Peyer's patch (tissue), 4 donors: ENCODE measurements at places on chromosomes 6 and 20. TPM values are rescaled to one million over a fixed set of nuclear protein-coding genes. Genes with fewer than 3 reads are reported as not detected.

TRIM40 gene
- not detected for total RNA-seq

DNA sequence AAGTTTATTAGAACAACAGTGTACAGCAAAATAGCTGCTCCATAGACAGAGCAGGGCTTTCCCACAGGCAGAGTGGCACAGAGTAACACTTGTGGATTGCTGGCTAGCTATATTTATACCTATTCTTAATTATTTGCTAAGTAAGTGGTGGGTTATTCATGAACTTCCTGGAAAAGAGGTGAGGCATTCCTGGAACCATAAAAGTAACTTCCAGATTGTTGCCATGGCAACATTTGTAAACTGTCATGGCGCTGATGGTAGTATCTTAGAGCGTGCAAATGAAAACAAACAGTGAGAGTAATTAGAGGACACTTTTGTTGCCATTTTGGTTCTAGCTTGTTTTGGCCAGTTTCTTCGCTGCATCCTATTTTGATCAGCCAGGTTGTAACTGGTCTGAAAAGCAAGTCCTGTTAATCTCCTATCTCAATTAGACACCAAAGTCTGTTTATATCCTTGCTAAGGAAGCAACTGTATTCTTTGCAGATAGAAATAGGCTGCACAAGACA is 23.9 kb downstream of the DEFB114 start:
- no peak for DNase-seq

DNA sequence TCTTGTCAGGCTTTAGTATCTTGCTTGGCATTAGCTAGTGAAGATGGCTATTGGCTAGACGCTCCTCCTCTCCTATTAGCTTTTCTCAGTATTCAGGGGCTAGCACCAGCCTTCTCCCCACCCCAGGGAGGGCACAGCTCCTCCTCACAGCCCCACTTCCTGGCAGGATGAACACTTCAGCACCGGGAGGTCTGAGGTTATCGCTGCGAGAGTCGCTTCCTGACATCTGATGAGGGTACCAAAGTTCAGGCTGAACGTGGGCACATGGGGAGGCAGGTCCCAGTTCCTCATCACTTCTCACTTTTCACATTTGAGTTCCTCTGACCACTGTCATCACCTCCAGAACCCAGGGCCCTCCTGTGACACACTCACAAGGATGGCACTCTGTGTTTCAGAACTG is 66.6 kb downstream of the LAMA4 start:
- DNase-seq: no peak

DNA sequence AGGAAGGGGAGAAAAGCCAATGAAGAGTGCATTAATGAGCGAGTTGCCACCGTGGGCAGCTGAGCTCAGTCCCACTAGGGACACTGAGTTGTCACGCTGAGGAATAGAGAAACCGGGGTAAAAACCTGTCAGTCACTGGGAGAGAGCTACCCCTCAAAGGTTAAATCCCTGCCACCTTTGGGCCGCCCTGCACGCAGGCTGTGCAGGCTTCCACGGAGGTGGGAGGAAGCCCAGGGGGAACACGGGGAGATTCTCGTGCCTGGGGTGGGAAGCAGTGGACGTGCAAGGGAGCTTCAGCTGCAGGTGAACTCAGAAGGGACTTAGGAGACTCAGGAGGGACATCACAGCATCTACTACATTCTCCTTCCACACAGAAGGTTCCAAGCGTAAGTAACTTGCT is 50.5 kb downstream of the BFSP1 start:
- DNase-seq: no peak

DNA sequence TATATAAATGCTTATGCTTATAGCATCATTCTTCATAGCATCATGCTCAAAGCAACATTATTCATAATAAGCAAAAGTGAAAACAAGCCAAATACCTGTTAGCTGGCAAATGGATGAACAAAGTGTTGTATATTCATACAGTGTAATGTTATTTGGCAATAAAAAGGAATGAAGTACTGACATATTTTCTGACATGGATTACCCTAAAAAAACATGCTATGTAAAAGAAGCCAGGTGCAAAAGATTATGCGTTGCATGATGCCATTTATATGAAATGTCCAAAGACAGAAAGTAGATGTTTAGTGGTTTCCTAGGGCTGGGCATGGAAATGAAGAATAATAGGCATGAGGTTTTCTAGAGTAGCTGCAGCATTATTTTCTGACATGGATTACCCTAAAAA is 77.1 kb downstream of the GFRA4 start:
- no peak for DNase-seq

DNA sequence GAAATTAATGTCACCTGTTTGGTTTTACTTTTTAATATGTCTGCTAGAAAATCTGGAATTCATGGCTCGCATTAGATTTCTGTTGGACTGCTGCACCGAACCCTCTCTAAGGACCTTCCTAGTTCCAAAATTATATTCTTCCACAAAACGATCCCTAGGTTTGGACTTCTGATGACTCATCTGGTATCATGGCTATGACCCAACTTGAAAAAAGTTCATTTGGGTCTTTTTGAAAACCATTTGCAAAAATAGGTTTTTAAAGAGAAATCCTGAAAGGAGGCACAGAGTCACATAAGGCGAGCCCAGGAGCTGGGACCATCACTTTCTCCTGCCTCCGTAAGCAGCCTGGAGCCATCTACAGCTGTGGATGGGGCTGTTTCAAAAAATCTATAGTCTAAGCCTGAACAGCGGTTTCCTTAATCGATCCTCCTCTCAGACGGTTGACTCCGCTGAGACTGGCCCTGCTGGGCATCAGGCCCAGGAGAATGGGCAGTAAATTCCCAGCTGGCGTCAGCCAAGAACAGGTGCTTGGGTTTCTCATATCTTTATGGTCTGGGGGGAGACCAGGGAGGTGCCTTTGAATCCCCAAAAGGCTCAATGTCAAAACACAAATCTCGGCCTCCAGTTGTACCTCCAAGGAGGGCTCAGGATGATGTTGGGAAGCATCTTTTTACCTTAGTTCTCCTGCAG is 44.6 kb downstream of the SLC24A3 start:
- DNase-seq: no peak

DNA sequence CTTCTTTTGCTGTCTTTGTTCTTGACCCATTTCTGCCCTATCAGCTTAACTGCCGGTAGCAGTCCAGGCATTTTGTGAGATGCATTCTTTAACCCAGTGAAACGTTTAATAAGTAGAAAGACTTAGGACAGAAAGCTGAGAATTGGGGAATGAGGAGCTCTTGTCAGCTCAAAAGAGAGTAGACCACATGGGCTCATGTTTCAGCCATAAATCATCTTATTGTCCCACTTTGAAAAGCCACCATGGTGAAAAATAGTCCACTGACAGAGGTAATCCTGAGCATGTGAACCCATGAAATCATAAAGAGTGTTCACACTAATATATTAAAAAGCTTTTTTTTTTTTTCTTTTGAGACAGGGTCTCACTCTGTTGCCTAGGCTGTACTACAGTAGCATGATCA is 16.3 kb downstream of the ORC3 start:
- DNase-seq: no peak

- peak; percentile 81 for DNase-seq
These were observed 1.7 kb downstream of the MUCL3 start for GRCh38 chr6:30942338-30943060.

DNA sequence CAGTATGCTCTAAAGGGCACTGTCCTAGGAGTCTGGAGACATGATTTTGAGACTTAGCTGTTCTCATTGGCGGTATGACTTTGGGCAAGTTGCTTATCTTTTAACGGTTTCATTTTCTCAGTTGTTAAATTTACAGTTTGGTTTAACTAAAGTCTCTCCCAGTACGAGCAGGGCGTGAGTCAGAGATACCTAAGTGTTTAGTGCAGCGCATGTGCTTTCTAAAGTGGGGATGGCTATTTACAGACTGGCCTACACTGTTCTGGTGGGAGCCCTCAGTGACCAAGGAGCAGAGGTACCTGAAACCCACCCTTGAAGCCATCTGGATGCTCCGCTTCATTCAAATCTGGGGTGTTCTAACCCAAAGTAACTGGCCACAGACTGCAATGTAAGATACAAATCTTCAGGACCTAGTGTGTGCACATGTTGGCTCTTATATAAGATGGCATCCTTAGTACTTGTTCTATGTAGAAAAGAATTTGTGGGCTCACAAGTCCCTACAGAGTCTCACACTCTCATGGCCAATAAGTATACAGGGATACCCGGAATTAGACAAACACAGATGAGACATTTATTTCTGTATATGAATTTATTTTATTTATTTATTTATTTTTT is 10.7 kb downstream of the MSH5 start:
- DNase-seq: no peak
